ENCODE measurements at places on chromosomes 2 and 18.

- peak; percentile 61 for DNase-seq
Observed at GRCh38 chr18:2654928-2655177, 673 bp upstream of the SMCHD1 start.

DNA sequence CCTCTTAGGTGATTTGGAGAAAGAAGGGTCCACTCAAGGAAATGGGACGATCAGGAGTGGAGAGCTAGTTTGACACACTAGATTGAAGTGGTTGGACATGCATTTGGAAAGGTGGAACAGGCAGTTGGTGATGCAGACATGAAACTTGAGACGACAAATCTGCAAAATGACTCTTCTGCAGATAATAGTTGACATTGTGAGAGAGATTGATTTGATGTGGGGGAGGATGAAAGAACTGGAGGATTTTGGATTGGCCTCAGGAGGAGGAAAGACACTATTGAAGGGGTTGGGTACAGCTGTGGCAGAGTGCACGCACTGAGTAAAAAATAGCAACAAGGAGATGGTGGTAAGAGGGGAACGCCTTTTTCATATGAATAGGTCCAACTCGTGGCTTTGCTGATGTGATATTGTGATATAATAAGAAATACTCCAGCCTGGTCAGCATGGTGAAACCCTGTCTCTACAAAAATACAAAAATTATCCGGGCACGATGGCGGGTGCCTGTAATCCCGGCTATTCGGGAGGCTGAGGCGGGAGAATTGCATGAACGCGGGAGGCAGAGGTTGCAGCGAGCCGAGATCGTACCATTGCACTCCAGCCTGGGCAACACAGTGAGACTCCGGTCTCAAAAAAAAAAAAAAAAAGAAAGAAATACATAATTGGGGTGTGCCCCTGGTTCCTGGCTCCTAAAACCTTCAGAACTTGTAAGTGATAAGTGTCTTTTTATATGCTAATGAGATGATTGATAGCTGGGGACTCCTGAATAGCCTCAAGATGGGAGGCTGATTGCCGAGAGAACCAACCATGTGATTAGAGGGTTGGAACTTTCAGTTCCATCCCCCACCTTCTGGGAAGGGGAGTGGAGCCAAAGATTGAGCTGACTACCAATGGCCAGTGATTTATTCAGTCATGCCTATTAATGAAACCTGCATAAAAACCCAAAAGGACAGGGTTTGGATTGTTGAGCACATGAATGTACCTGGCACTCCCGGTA, 9.7 kb downstream of the TTLL4 start:
- DNase-seq, result no peak

DNA sequence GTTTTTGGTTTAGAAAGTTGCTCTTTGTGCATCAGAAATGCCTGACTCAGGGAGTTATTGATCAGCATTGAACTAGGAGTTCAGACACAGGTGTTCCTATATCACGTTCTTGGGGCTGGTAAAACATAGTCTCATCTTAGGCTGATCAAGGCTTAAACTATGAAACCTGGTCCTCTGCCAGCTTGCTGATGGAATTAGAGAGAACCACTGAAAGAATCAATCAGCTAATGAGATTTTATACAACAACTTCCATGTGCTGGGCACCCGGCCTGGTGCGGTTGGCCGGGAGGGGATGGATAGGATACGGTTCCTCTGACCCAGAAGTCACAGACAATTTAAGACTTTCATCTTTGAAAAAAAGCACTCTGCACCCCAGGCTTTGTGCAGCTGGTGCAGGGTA, 164.9 kb downstream of the RDH14 start:
- DNase-seq, result no peak

DNA sequence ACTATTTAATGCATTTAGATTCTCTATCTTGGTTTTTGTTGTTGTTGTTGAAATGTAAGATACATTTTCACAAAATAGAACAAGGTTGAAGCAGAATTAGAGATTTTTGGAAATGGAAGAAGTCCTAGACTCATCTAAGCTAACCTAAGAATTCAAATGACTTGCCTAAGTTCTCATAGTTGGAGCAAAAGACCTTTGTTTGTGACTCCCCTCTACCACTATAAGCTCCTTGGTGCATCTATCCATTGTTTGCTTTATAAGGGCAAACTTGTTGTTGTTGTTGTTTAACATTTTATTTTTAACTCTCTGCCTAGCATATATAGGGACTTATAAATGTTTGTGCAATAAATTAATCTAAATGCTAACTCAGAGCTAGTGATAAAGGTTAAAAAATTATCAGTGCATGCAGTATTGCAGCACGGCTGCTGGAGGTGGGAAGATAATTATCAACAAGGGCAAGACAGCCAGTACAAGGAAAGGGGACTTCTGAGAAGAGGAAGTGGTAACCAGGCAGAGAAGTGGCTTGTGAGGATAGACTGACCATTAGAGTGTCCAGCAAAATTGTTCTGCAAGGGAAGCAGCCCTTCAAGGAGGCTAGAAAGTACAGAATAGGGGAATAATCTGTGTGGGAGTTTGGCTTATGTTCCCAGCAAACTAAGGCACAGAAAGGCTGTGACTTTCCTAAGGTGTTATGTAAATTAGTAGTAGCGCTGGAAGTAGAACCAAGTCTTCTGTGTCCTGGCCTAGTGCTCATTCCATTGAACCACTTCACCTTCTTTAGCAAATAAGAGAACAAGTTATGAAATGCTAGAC, 38.1 kb upstream of the ACYP2 start:
- no peak for DNase-seq

DNA sequence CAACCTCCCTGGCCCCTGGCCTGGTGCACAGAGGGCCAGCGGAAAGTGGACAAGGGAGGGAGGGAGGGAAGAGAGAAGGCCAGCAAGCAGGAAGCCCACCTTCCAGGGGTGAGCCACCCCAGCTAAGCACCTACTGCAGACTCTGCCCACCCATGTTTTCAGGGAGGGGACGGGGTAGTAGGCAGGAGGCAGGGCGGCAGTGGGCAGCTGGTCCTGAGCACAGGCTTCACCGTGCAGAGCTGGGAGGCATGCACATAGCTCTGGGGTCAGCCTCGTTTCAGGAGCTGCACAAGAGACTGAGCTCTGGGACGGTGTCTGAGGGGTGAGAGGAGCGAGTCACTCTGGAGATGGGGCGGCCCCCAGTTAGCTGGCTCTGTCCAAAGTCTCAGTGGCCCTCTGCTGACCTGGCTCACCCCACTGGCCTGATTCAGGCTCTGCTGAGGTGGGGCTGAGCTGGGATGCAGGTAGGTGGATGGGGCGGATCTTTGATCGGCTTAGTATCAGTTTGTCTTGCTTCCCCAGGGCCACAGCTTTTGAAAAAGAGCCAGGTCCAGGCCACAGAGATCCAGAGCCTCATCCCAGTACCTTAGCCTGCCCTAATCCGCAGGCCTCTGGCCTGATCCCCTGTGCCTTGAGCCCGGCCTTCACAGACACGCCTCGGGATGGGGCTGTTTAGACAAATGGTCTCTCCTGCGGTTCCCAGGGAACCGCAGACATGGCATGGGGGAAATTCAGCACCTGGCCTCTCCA, 3.7 kb downstream of the NMUR1 start:
- DNase-seq, result no peak

DNA sequence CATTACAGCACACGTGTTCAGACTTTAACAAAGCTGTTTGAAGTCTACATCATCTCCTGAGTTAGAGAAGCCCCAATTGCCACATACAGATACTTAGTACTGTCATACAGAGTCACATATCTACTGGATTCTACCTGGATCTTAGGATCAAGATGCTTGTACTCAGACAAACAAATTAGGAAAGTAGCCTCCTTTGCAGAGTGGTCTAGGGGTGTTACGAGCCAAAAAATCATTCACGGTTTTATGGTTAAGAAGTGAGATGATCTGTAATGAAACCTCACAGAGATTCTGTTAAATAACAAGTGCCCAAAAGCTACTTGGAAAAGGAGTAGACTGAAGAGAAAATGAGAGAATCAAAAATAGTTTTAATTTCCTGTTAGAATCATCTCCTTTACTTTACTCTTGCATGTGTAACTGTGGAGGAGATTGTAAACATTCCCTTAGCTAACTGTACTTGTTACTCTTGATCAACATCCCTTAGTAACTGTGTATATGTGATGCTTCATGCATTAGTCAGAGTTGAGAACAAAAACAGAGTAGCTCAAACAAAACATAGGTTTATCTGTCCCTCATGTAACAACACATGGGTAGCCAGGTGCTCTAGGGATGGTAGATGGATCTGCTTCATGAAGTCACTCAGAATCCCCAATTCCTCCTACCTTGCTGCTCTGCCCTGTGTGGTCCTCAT, 16.4 kb upstream of the IL1RL1 start:
- no peak for DNase-seq

DNA sequence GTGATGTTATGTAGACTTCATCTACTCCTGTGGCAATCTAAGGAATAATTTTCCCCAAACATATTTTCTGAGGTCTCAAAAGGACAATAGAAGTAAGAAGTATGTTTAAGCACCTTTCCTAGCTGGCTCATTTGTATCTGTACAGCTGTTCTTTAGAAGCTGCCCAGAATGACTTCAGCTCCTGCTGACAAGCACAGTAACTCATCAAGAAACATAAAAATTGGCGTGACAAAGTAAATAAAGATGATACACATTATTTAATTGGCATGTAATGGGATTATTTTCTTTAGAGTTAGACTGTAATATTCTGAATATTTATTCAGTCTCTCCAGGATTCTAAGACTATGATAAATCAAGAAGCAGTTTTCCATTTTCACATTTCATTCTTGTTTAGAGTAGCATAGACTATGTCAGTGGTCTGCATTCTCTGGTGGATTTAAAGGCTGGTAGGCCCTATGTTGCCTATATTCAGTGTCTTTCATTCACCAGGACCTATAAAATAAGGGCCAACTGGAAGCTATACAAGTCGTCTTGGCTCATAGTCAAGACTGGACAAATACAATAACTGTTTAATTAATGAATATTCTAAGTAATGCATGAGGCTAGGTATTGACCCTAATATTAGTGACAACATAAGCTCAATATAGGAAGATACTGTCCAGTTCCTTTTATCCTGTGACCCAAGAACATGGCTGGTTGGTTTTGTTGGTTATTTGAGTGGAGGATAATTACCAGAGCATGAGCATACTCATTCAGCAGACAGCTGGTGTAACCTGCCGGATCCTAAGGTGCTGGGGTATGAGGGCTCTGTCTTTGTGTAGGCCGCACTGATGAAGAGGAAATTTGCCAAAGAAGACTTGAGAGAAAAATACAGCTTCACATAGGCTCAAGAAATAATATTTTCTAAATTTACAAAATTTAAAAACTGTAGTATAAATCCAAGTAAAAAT, 107.0 kb downstream of the PDE1A start:
- DNase-seq, result no peak

DNA sequence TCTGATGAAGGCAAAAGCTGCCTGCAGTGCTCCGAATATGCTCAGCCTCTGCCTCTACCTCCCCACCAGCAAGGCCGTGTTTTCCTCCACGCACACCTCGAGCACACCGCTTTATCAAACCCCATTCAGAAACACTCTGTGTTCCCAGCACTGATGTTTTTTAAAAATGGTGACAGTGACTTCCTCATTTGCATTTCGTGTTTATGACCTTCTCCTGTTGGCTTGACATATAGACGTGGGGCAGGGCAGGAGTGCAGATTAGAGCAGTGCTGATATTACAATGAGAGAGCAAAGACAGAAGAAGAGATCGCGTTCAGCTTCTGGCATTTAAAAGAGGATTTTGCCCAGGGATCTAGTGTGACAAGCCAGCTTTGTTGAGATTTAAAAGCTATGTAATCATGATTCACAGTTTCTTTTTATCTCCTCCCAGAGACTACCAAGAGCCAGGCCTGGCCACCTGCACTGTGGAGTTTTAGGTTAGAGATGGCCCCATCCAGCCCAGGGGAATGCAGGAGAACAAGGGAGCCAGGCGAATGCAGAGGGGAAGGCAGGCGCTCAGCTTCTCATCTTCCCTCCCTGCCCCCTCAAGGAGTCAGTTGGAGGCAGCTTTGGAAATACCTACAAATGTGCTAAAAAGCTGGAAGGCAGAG, 61.5 kb upstream of the NEDD4L start:
- no peak for DNase-seq

- no peak for DNase-seq
Observed at GRCh38 chr2:229775614-229776313, 61.4 kb upstream of the DNER start.

GRCh38 chr18:36187193-36187825, at the start of gene MOCOS:
TSS of gene MOCOS (plus strand) at chr18:36187497. CDS start at chr18:36187540, 43 bp downstream.
- DNase-seq, result no peak

DNA sequence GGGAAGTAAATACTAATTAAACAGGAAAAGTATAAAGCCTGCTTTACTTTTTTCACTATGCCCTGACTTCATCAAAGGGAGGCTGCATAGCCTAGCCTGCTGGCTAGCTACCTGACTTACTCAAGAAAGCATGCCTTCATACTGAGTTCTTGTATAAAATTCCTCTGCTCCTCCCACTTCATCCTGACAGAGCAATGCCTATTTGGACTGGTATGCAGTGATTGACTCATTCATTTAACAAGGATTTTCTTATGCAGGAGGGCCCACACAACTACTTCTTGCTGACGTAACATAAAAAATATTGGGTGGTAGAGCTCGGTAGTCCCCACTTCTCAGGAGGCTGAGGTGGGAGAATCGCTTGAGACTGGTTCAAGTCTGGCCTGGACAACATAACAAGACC, 70.5 kb downstream of the PRPF40A start:
- DNase-seq, result no peak

GRCh38 chr2:74538881-74539339, 9.2 kb downstream of the HTRA2 start:
- no peak for DNase-seq

- DNase-seq, result no peak
Observed at GRCh38 chr2:3294069-3294468, 83.5 kb downstream of the EIPR1 start.

DNA sequence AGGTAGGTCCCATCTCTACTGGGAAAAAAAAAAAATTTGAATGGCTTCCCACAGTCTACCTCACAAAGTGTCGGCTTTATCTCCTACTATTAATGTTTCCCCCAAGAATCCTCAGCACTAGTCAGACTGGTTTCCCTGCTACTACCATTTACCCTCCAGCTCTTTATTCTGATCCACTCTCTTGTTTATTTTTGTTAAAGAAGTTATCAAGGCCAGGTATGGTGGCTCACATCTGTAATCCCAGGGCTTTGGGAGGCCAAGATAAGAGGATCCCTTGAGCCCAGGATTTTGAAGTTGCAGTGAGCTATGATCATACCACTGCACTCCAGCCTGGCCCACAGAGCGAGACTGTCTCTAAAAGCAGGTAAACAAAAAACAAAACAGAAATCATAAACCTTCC, 1275.3 kb downstream of the LRP1B start:
- no peak for DNase-seq

DNA sequence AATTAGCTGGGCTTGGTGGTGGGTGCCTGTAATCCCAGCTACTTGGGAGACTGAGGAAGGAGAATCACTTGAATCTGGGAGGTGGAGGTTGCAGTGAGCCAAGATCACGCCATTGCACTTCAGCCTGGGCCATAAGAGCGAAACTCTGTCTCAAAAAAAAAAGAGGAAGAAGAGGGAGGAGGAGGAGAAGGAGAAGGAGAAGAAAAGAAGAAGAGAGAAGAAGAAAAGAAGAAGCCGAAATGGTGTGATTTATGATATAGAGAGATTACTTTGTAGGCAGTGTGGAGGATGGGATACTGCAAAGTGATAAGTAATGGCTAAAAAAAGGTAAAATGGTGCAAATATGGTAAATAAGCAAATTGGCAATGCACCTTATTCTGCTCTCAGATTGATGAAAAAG, 25.1 kb downstream of the THNSL2 start:
- no peak for DNase-seq
